ENCODE measurements at places on chromosomes 3 and 15.

GRCh38 chr3:13896473-13897154 is 16.7 kb upstream of the WNT7A start:
- peak; percentile 51 for DNase-seq
- peaks cover 5% of the 10 kb centered on the region for H3K27me3 ChIP-seq
- peaks cover 3% of the 10 kb centered on the region for H3K36me3 ChIP-seq
- peak overlapping the region; percentile 91 for H3K4me3 ChIP-seq
- peak overlapping the region; percentile 94 for H3K27ac ChIP-seq

GRCh38 chr15:70048198-70048565 is 49.5 kb downstream of the TLE3 start:
- no peak for DNase-seq
- H3K4me3 ChIP-seq: no peak overlapping the region
- no peaks in the 10 kb centered on the region for H3K27me3 ChIP-seq
- no peaks in the 10 kb centered on the region for H3K4me1 ChIP-seq
- peaks cover 47% of the 10 kb centered on the region for H3K36me3 ChIP-seq

- H3K4me1 ChIP-seq: no peaks in the 10 kb centered on the region
- no peak for DNase-seq
- peaks cover 6% of the 10 kb centered on the region for H3K27me3 ChIP-seq
- no peak overlapping the region for H3K27ac ChIP-seq
These were observed 169.1 kb upstream of the CCDC54 start for GRCh38 chr3:107208100-107208499.

- no peaks in the 10 kb centered on the region for H3K36me3 ChIP-seq
- H3K27ac ChIP-seq: no peak overlapping the region
- peak overlapping the region; percentile 54 for H3K4me3 ChIP-seq
- H3K4me1 ChIP-seq: no peaks in the 10 kb centered on the region
These were observed 67.7 kb downstream of the MGLL start for GRCh38 chr3:127754411-127755304.

DNA sequence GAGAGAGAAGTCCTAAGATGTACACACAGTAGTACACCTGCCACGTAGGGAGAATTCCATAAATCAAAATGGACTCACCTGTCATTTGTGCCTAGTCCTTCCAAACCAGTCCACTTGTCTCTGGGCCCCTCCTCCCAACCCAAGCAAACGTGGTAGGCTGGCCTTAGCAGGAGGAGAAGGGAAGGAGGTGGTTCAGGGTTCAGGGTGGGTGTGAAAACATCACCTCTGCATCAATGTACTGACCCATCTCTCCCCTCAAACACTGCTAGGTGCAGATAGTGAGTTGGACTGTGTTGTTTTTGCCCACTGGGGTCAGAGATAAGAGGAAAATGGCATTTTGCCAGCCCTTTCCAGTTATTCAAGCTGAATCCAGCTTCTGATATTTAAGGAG is 99.3 kb downstream of the MME start:
- no peaks in the 10 kb centered on the region for H3K36me3 ChIP-seq
- no peak overlapping the region for H3K4me3 ChIP-seq
- no peaks in the 10 kb centered on the region for H3K27me3 ChIP-seq
- DNase-seq: no peak
- no peak overlapping the region for H3K27ac ChIP-seq

Data from effector memory CD8-positive, alpha-beta T cell (primary cell).